ENCODE measurements at places on chromosomes 2 and 18. TPM values are rescaled to one million over a fixed set of nuclear protein-coding genes. Genes with fewer than 3 reads are reported as not detected.

The NAB1 gene
- polyA plus RNA-seq, result 53.9 TPM

GRCh38 chr18:26556573-26556972, 8.2 kb upstream of the KCTD1 start:
- DNase-seq, result no peak

- no peak for DNase-seq
Observed at GRCh38 chr18:57819671-57820460, 16.8 kb upstream of the ATP8B1 start.

DNA sequence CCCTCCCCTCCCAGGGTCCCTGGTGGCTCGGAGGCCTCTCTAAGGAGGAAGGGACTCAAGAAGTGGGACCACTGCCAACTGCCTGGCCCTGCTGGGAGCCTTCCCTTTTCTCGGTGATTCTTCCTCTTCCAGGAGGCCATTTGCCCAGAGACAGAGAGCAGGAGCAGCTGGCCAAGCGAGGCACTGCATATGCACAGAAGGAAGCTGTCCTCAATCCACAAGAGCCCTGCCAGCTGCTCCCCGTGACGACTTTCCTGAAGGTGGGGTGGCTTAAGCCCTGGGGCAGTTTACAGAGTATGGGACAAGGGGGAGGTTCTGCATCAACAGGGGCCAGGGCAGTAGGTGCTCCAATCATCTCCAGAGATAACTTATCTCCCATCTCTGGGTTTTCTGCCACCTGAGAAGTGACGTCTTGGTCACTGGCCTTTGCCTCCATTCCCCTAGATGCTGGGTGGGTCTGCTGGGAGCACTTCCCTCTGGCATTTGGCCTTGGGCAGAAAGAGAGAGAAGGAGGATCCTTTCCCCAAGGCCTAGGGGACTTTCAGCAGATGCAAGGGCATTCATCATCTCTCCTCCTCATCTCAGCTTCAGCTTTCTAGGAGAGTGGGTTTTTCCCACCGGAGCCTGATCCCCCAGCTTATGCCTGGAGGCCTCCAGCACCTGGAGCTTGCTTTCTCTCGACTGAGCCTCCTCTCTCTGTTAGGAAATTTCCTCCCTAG, 28.5 kb downstream of the CIB4 start:
- DNase-seq, result no peak

DNA sequence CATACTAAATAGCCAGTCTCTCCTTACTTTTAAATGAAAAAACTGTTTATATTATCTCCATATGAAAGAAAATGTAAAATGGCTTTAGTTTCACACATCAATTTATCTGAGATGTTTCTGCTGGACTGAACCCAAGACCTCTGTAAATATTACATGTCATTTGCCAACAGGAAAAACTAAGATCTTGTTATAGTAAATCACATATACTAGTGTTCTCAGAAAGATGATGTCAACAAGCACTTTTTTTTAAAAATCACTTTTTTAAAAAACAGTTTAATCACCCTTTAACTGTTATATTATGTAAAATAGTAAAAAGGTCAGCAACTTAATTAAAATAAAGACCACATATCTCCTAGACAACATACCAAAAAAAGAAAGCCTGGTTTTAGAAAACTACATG, 46.3 kb downstream of the PTPN2 start:
- no peak for DNase-seq

GRCh38 chr18:49019446-49020045, 68.8 kb upstream of the SMAD7 start:
- no peak for DNase-seq

DNA sequence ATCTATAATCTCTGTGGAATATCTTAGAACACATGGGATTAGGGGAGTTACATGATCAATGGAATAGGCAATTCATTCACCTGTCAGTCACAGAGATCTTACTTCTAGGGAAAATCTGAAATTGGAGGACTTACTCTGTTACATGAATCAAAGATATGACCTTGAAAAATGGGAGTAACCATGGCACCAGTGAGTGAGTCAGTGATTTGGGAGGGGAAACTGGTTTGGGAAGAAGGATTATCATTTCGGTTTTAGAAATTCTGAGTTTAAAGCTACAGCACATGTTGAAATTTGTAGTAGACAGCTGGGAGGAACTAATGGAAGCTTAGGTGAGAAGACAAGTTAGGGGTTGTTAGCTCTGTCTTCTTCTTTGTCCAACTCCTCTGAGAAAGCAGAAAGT, 153.7 kb downstream of the CAMKMT start:
- DNase-seq, result no peak
